Effector memory CD8-positive, alpha-beta T cell (primary cell): ENCODE measurements at places on chromosomes 1 and 21.

- DNase-seq, result no peak
Measured at GRCh38 chr1:48644905-48645605, 131.6 kb downstream of the BEND5 start.

- DNase-seq, result no peak
Measured at GRCh38 chr1:244757091-244757939, 78.1 kb upstream of the COX20 start.

GRCh38 chr1:218488986-218489385 lies 143.8 kb downstream of the TGFB2 start:
- no peak for DNase-seq

DNA sequence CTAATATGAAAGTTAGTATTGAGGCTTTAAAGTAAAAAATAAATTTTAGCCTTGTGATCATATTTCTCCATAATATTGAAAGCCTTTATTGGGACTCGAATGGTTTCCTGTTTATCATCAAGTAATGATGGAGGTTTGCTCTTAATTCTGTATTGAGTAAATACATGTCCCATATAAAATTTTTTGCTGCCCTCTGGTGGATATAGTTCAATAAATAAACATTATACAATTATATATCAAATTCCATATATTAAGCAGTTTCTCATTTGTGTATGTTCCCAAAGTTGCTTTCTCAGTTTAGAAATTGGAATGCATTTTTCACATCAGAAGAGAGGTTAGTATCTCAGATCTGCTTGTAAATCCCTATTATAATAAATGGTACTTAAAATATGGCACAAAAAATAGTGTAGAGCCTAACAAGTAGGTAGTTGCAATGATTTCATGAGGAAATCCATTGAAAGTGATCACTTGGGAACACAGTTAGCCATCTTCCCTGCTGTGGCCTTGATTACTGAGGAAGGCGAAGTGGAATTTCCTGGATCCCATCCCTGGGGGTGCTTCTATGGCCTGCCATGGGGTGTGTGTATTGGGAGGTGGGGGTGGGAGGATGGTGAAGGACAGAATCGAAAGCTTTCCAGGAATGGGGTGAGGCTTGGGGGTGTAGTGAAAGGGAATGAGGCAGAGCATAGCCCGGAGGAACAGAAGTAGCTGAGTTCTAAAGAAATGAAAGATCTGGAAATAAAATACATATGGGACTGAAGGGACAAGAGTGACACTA lies 84.1 kb upstream of the C21orf91 start:
- DNase-seq, result no peak

DNA sequence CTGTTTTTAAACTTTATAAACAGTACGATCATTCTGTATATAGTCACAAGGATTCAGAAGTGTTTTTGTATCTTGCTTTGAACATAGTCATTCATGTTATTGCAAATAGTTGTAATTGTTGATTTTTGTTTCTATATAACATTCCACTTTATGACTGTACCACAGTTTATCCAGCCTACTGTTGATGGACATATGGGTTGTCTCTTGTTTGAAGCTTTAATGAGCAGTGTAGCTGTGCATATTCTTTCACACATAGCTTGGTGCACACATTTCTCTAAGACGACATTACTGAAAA lies 6.1 kb downstream of the CD101 start:
- DNase-seq, result no peak

GRCh38 chr1:231751415-231751814 lies 124.8 kb downstream of the DISC1 start:
- DNase-seq, result no peak
